ENCODE measurements at places on chromosomes 3 and 15. TPM values are rescaled to one million over a fixed set of nuclear protein-coding genes. Genes with fewer than 3 reads are reported as not detected.

Gene WDR93
- polyA plus RNA-seq: 31.9 TPM

Gene NANOGP8
- polyA plus RNA-seq: 1.1 TPM

Gene SHQ1
- polyA plus RNA-seq: 20.1 TPM

Gene GADL1
- 0.30 TPM for polyA plus RNA-seq

Gene C3orf22
- polyA plus RNA-seq: 42.2 TPM

Gene FAM81A
- polyA plus RNA-seq: 4.4 TPM

Gene EMC7
- 170 TPM for polyA plus RNA-seq

Gene CACNA2D3
- polyA plus RNA-seq: 10.1 TPM

Gene STIMATE
- 16.7 TPM for polyA plus RNA-seq

Gene GUCA1C
- polyA plus RNA-seq: 1.1 TPM

Data from testis (tissue), 5 donors.